ENCODE measurements at places on chromosomes 16 and 17.
A peak's percentile ranks its signal among the peaks of the same experiment; 100 is the strongest.

- DNase-seq = no peak
Measured at GRCh38 chr17:62816282-62816839, 8.2 kb upstream of the MARCHF10 start.

DNA sequence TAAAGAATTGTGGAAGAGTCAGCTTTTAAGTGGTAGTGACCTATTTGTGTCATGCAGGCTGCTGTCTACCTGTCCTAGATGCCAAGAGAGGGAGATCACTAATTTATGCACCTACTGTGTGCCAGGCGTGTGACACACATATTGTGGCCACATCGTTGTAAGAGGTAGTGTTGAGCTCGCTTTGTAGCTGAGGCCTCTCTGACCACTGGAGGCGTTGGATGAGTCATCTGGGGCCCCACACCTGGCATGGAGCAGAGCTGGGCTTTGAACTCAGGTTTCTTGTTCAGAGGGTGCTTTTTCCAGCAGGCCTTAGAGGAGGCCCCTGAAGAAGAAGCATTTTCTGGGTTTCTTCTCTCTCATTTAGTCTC is 52.3 kb upstream of the LGALS9 start:
- no peak for DNase-seq

GRCh38 chr16:64926476-64926875 is 195.4 kb downstream of the CDH11 start:
- DNase-seq = no peak

- DNase-seq = no peak
Measured at GRCh38 chr16:11611871-11612664, 25.3 kb upstream of the LITAF start.

DNA sequence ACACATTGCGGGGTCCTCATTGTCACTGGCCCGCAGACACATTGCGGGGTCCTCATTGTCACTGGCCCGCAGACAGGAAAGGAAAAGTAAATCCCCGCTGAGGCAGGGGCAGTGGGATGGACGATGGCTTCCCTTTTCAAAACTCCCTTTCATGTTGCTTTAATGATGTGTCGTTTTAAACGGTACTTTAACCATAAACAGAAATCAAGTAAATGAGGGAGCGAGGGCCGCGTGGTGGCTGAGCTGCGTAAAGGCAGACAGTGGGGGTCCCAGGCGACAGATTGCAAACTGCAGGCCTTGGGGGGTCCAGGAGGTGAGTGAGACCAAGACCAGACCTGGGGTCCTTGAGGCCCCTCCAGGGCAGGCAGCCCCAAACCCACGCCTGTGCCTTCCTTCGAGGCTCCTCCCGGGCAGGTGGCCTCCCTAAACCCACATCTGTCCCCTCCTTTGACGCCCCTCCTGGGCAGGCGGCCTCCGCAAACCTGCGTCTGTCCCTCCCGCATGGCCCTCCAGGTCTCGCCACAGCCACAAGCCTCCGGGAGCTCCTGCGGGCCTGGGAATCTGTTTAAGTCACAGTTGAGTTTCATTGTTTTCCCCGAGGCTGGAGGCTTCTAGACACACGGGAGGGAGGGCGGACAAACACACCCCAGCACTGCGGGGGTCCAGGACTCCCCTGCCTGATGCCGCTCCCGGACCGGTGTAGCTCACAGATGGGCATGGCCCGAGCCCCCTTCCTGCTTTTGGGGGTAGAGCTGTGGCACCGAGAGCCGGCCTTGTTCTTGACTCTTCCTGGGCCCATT is 7.3 kb downstream of the PIEZO1 start:
- no peak for DNase-seq

DNA sequence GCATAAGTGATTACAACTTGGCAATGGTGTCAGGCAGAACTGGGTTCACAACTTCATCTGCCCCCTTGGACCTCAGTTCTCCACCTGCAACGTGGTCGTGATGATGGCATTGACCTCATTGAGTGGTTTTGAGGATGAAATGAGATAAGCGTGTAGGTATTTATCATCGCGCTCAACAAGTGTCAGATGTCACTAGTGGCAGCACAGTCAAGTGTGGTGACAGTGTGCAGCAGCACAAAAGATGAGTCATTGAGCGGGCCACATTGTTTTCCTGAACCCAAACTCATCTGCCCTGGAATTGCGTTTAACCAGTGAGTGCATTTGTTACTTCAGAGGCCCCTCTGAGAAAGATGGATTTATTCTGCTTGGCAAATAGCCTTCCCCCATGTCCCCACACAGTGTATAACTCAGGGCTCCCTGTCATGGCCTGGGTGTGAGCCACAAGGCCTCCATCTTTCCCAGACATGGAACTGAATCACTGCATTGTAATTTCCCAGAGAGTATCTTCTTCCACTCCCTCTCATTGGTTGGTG is 20.9 kb downstream of the IRX3 start:
- DNase-seq = no peak

DNA sequence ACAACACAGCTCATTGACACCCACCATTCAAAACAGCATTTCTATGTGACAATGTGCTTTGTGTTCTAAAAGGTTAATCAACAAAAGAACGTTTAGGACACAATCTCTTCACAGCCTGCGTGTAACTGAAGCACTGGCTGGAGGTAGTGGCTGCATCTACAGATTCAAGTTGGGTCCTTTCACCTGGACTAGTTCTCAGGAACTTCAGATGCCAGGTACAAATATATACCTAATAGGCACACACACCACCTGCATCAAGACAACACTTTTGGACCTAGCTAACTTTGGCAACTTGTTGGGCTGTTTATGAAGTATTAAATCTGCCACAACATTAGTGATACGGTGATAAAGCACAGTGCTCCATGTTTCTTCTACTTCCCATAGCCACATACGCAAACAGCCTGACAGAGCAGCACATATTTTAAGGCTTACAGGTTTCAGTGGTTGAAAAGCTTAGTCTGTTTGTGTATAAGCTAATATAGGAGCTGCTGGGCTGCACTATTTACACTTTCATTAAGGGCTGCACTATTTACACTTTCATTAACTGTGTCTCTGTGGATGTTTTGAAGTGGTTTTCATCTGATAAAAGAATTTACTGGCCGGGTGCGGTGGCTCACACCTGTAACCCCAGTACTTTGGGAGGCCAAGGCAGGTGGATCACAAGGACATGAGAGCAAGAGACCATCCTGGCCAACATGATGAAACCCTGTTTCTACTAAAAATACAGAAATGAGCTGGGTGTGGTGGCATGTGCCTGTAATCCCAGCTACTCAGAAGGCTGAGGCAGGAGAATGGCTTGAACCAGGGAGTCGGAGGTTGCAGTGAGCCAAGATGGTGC is 132.6 kb downstream of the PARN start:
- no peak for DNase-seq

DNA sequence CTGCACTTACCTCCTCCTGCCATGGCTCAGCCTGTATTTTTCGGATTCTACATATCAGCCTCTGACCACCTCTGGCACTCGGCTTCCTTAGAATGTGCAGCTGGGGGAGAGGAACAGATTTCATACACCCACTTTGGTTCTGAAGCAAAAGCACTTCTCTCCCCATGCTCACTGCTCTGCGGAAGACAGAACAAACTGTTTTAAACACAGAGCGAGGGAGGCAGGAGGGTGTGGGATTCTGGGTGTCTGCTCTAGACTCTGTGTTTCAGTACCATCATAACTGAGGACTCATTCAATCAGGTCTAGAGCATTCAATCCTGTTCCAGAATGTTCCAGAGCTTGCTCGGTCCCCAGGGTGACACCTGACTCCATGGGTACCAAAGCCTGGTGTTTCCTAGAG is 239.1 kb downstream of the GRIN2A start:
- DNase-seq = no peak

- no peak for DNase-seq
Measured at GRCh38 chr17:36939802-36940312, 2.6 kb downstream of the LHX1 start.

DNA sequence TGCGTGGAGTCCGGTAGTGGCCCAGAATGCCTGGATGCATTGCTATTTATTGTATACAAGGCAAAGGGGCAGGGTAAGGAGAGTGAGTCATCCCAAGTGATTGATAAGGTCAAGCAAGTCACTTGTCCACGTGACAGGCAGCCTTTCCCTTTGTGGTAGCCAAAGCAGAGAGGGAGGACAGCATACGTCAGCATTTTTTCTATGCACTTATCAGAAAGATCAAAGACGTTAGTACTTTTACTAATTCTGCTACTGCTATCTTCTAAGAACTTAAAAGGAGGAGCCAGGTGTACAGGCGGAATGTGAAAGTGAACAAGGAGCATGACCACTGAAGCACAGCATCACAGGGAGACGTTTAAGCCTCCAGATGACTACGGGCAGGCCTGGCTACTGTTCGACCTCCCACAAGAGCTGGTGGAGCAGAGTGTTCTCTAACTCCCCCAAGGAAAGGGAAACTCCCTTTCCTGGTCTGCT is 47.9 kb upstream of the ARL4D start:
- DNase-seq = no peak

- DNase-seq = no peak
Measured at GRCh38 chr17:31096106-31096436, 1.3 kb downstream of the NF1 start.

- DNase-seq = no peak
Measured at GRCh38 chr16:88318051-88318450, 64.7 kb upstream of the ZNF469 start.

- no peak for DNase-seq
Measured at GRCh38 chr17:64410750-64411490, 20.3 kb upstream of the PECAM1 start.

- no peak for DNase-seq
Measured at GRCh38 chr17:75390982-75391381, 14.5 kb downstream of the GRB2 start.

DNA sequence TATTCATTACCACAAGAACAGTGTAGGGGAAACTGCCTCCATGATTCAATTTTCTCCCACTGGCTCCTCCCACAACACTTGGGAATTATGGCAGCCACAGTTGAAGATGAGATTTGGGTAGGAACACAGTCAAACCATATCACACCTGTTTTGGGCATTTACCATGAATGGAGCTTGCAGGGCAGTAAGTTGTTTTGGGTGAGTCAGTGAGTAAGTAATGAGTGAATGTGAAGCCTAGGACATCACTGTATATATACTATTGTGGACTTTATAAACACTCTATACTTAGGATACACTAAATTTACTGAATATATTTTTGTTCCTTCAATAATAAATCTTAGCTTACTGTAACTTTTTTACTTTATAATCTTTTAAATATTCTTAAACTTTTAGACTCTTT is 48.1 kb downstream of the TBC1D26 start:
- no peak for DNase-seq

- DNase-seq = no peak
Measured at GRCh38 chr17:14304773-14305517, 4.1 kb downstream of the HS3ST3B1 start.

GRCh38 chr17:2692781-2693135 is 18.8 kb downstream of the CLUH start:
- no peak for DNase-seq

GRCh38 chr17:40940266-40940665 is 2.8 kb upstream of the KRT23 start:
- DNase-seq = no peak

GRCh38 chr17:55727920-55728319 is 5.3 kb upstream of the TMEM100 start:
- no peak for DNase-seq

- DNase-seq = no peak
Measured at GRCh38 chr16:76157629-76158028, 119.6 kb upstream of the CNTNAP4 start.

DNA sequence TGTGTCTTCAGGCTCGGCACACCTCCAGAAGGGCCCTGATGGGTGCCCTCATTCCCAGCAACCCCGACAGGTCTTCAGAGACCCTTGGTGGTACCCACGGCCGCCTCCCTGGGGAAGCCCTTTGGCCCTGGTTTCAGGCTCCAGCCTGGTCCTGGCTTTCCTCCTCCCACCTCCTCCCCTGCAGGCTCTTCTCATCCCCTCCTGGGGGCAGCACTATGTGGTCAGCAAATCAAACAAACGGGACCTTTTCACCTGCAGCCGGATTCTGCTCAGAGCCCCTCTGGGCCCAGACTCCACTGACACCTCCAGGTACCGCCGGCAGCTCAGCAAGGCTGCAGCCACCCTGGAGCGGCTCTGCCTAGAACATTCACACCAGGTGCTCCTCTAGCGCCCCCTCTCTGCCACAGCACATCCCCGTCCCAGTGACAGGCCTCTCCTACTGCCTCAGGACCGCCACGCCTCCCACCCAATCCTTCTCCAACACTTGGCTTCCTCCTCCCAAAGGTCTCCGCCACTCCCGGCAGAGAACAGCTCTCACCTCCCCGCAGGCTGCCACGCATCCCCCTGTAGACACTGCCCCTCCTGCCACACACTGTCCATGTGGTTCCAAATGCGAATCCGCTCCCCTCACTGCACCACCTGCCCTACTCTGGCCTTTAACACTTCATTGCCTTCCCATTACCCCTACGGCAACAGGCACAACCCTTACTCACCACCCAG is 12.0 kb downstream of the CORO7 start:
- peak; percentile 26 for DNase-seq

GRCh38 chr16:85369741-85370528 is 243.2 kb upstream of the GSE1 start:
- peak; percentile 21 for DNase-seq

DNA sequence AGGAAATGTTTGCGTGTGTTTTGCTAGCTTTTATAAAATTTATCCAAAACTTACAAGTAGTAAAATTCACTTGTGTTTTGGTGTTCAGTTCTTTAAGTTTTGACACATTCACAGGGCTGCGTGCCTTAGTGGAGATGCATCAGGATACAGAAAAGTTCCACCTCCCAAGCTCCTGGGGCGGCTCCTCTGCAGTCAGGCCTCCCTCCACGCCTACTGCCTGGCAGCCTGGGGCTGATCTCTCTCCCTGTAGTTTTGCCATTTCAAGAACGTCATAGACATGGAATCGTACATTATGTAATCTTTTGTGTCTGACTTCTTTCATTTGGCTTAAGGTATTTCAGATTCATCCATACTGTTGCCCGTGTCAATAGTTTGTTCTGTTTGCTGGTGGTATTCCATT is 27.2 kb upstream of the IRF8 start:
- no peak for DNase-seq

- DNase-seq = no peak
Measured at GRCh38 chr17:63966646-63967264, 6.0 kb downstream of the SCN4A start.

DNA sequence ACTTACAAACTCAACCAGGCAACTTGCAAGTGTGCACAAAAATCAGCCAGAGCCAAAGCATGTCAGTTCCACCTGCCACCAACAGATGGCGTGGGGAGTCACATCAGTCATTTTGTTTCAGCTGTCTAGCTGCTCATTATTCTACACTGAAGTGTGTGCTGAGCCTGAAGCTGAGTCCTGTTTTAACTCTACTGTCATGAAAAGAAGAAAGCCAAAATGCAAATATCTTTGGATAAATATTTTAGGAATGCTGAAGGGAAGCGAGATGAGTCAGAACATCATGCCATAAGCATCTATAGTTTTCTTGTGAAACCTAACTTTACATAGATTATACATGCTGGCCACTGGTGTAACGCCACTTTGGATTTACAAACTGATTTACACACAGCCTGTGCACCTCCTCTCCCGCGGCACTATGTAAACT is 172.6 kb downstream of the CDK5R1 start:
- DNase-seq = peak; percentile 68

Measured in HFFc6 (cell line).